AG08396 (cell line): ENCODE measurements at places on chromosomes 4 and X.

GRCh38 chrX:119118780-119119395 is 8.7 kb downstream of the KIAA1210 start:
- DNase-seq: peak; percentile 43

DNA sequence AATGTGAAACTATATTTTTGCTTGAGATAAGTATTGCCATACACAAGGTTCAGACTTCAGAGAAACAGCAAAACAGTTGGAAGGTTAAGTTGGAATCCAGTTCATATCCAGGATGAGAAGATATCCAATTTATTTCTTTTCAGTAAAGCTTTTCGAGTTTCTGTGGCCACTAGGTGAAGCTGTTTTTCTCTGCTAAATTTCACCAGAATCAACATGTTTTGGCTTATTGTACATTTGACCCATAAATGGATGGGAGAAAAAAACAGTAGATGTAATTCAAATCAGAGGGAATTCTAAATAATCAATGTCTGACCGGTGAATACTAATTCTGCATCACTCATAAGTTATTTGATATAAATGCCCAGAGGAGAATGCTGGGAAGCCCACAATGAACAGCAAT is 9.1 kb upstream of the METTL14 start:
- no peak for DNase-seq

- DNase-seq: no peak
Measured at GRCh38 chrX:19906293-19906692, 18.9 kb upstream of the SH3KBP1 start.

DNA sequence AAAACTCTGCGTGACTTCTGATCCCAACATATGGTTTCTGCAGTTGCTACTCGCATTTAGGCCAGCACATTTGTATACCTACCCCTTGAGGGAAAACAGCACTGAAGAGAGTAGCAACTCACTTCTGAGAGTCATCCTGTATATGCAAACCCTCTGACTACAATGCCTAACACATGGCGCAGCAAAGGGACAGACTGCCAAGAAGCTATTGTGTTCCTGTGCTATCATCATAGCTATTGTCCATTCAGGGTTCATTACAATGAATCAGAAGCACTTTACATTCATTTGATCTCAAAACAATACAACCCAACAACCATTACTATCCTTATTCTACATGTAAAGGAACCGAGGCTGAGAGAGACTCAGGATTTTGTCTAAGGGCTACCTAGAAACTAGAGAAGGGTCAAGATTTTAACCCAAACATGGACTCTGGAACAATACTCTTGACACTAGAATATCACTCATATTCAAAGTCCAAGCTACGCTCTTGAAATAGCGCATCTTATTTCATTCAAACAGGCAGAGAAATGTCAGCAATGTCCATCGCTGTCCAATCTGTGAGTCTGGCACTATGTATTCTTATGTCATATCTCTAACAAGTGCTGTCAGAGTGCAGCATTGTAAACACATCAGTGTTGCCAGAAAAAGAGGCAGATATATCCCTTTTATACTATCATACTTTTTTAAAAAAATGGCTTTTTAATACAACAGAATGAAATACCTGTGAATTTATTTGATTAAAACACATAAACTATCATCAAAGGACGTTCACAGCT is 173.6 kb downstream of the CORIN start:
- DNase-seq: no peak

DNA sequence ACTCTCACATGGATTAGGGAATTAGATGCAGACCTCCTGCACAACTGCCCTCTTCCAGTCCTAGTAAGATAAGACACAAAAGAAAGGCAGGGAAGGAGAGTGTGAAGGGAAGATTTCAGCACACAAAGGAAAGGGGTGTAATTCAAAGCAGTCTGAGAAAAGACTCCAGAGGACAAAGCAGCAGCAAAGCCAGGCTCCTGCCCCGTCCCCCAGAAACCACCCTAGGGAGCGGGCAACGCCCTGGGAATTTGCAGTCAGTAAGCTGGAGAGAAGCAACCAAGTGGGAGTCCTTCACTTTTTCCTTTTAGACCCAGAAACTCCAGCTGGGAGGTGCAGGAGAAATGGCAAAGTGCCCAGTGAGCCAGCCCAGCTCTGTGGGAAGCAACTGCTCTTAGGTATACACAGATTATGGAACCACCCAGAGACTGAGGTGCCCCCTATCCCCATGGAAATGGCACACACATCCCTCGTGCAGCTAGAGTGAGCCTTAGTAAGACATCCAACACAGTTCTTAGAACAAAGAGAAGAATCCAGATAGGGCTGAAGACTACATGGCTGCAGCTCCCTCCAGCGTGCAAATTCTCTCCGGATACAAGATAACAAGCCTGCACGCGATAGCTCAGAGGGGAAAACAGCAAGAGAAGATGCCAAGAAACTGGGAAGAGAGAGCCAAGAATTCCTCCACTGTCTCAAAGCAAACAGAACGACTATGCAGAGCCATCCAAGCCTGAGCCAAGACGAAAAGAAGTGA is 26.5 kb upstream of the IRAK1 start:
- peak; percentile 42 for DNase-seq

- DNase-seq: no peak
Measured at GRCh38 chr4:86959588-86960500, 25.0 kb downstream of the AFF1 start.

DNA sequence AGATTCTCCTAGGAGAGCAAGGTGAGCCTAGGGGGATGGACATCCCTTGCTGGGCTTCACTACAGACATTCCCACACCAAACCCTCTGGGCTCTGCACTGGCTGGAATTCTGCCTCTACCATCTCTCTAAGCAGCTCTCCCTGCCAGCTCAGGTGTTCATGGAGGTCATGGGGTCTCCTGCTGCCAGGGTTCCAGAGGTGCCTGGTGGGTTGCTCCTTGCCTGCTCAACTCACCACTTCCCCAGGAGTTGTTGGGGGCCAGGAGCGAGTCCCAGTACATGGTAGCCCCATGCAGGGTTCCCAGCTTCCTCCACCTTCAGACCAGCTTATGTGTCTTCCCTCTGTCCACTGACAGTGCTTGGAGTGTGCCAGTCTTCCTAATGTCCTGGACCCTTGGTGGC is 167.8 kb upstream of the PAQR3 start:
- DNase-seq: no peak

- peak; percentile 27 for DNase-seq
Measured at GRCh38 chrX:23752740-23753415, 9.8 kb upstream of the ACOT9 start.

- no peak for DNase-seq
Measured at GRCh38 chr4:184526228-184526627, 51.9 kb upstream of the IRF2 start.

DNA sequence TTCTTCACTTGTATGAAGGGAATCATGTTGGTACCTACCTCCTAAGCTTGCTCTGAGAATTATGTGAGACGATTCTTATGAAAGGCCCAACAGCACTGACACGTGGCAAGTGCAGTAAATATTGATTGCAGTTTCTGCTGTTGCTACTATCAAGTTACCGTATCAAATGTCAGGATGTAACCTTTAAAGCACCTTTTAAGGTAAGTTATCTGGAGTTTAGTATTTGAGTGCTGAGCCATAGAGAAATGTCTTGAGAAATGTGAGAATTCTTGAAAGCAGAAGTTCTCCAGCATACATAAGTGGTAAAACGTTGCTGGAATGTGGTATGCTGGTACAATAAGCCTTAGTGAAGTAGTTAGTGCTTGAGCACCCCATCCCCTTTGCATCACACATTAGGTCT is 90.4 kb downstream of the PHOX2B start:
- no peak for DNase-seq

GRCh38 chr4:38610521-38610920 is 53.5 kb upstream of the KLF3 start:
- DNase-seq: no peak

GRCh38 chrX:136255541-136255940 is 4.3 kb upstream of the MAP7D3 start:
- no peak for DNase-seq

DNA sequence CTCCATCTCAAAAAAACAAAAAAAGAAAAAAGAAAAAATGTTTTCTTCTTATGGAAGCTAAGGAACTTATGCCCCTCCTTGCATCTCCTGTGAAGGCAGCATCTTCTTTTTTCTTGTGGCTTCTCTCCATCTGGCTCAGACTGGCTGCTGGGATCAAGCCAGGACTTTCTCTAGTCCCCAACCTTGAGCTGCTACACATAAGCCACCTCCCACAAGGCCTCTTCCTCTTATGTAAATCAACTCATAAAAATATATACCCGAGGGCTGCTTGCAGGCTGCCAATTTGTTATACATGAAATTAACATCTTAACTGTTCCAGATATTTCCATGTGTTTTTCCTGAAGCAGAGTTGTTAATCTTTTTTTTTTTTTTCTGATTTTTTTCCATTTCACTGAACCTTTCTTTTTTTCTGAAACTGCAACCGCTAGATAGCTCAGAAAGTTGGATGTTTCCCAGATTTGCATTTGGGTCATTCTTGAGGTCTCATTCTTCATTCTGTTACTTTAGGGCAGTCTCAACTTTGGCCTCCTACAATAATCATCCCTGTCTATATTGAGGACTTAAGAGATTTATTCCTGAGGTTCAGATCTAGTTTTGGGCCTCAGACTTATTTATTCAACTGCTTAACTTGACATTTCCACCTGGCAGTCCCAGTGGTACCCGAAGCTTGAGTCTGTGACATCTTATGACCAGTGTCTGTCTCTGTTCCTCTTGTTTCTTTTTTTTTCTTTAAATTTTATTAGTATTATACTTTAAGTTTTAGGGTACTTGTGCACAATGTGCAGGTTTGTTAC is 10.3 kb downstream of the SNX25 start:
- no peak for DNase-seq

DNA sequence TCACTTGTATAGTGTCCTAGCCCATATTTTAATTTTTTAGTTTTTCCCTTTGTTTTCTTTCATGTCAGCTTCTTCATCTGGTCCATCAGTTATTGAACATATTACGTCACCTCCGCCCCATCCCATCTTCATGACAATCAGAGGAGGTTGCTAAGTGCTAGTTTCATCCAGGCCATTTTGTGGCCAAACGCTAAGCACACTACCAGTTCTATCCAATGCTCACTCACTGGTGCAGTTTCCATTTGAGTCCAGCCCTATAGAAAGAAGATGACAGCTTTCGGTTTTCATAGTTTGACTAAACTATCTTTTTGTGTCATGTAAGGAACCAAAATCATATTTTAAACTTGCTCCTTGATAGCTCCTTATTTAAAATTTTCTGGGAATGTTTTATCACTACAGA is 304.2 kb downstream of the TENM3 start:
- no peak for DNase-seq

DNA sequence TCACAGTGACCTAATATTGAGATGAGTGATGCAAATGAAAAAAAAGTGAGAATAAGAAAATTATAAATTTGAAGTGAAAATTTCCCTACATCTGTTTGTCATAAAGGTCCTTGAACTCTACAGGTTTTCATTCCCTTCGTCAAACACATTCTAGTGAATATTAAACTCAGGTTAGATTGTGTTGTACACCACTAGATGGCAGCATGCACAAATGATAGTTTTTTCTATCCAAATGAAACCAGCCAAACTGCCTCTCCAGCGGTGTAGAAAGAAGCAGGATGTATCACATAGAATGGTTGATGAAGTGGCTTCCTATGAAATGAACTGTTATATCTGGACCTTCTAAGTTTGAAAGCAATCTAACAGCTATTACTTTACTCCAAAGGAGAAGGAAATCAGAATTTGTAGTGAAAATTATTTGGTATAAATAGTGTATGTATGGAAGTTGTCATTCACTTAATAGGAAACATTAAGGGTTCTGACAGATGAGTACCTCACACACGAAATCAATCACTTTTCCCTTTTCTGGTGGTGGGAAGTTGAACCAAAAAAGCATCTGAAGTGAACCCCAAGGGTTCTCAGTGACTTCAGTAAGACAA is 382.7 kb downstream of the UNC5C start:
- DNase-seq: peak; percentile 48

DNA sequence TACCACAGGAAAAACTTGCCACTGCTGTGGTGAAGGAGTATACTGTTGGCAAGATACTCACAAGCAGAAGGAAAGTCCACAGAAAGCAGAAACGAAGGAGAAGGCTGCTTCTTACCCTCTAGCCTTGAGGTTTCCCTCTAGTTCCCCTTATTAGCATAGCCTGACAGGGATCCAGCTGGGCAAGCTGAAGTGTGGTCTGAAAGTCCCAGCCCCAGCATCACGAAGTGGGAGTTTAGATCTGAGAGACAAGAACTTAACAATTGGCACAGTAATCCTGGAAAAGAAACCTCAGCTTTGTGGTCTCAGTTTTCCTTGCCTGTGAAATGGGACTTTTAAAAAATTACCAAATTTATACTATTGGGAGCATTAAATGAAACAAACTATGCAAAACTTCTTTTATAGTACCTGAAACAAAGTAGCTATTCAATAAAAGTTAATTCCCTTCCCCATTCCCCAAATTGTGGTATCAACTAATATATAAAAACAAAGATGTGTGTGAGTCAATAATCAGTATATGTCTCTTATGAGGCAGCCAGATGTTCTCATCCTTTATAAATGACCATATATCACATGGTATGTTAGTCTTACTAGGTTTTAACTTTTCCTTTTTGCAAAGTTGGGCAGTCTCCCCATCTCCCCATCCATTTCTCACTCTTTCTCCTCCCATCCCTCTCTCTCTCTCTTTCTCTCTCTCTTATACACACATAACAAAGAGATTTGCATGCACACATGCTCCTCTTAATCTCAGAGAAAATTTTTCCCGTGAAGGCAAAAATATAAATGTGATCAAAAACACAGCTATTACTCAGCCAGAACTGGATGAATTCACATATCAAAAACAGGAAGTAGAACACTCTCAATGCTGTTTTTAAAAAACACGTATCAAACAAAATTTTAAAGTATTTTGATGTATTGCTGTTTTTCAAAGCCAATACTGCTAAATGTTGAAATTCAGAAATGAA is 57.8 kb downstream of the SCFD2 start:
- no peak for DNase-seq

DNA sequence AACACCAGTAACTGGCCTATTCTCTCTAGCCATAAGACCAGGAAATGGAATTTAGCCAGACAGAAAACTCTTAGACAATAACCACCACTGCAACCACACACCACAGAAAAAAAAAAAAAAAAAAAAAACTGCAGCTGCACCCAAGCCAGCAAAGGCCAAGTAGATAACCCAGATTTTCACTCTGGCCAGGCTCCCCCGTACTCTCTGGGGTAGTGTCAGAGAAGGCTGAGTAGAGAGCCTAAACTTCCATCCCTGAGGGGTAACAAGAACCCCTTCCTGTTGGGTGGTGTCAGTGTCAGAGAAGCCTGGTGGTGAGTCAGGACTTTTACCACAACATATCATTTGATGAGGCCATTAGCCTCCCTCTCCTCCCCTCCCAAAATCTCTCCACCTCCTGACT is 5.6 kb upstream of the DLG3 start:
- DNase-seq: peak; percentile 7

GRCh38 chr4:7289589-7289988 is 97.3 kb downstream of the SORCS2 start:
- no peak for DNase-seq
